ENCODE measurements at places on chromosomes 2 and 18. TPM values are rescaled to one million over a fixed set of nuclear protein-coding genes. Genes with fewer than 3 reads are reported as not detected.

Gene CSRNP3
- 1.2 TPM for total RNA-seq

Gene MROH2A
- not detected for total RNA-seq

Gene ARHGAP25
- 5.6 TPM for total RNA-seq

Gene RNF149
- total RNA-seq, result 63.7 TPM

Gene MAPRE3
- total RNA-seq, result 2.8 TPM
